ENCODE measurements at places on chromosomes 3 and 15.

DNA sequence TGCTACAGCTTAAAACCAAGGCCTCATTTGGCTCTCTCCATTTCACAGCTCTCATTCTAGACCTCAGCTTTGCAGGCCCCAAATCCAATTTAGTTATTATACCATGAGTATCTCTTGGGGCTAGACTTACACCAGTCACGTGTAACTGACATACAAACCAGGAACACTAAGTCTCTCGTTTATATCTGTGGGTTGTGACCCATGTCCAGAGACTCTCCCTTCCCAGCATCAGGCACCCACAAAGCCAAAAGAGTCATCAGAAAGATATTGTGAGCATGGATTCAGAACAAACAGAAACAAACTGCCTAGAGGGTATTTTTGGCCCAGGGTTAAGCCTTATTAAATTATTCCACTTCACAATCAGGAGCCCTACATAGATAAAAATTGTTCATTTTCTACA, 5.6 kb upstream of the CCDC13 start:
- DNase-seq = peak; percentile 69

- DNase-seq = peak; percentile 56
Observed at GRCh38 chr15:89817701-89818280, 3.1 kb upstream of the ANPEP start.

DNA sequence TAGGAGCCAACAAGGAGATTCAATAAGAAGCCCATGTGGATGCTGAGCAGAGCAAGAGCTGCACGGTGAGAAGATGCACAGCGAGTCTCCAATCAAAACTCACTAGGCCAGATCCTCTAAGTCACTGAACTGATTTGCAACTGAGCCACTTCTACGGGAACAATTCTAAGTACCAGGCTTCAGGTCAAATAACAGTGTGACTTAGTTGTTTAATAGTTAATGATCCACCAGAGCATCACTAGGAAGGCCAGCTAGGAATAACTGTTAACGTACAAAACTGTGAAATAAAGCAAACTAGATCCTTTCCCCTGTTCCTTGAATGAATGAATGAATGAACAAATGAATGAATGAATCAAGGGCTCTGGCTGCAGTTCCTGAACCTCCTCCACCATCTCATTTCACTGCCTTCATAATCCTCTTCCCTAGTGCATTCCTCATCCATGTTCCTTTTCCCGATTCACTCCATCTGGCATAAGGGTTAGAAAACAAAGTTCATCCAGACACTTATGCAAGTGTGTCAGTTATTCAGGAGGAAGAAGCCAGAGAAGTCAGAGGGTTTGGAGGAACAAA, 59.7 kb downstream of the ATP8B4 start:
- no peak for DNase-seq

DNA sequence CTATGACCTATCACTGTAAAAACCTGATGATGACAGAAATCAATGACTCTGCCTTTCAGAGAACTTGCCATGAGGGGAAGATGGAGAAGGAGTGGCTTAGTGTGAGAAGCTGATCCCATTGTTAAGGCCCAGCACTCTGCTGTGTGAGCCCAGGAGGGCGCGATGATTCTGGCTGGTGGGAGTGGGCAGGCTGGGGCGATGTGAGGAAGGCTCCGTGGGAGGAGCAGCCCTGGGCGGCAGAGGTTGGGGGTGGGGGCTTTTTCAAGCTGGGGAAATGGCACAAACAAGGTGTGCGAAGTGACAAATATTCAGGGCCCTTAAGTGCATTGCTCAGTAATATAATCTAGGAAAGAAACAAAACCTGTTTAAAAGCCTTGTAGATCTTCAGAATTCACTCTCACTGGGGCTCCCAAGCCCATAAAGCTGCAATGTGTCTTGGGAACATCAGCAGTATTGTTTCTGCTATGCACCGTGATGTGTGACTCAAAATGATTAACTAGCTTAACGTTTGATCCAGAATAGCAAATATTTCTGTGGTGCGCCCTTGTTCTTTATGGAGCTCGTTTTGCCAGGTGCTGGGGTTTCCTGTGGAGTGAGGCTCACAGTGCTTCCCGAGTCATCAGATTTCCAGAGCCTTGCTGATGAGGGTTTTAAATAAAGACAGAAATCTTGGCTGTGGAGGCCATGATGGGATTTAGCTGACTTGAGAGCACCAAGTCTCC, 141.0 kb downstream of the CHDH start:
- no peak for DNase-seq

GRCh38 chr3:126389112-126389793, 5.5 kb upstream of the CFAP100 start:
- peak; percentile 92 for DNase-seq

- no peak for DNase-seq
Observed at GRCh38 chr3:132926098-132926497, 112.1 kb upstream of the TMEM108 start.

DNA sequence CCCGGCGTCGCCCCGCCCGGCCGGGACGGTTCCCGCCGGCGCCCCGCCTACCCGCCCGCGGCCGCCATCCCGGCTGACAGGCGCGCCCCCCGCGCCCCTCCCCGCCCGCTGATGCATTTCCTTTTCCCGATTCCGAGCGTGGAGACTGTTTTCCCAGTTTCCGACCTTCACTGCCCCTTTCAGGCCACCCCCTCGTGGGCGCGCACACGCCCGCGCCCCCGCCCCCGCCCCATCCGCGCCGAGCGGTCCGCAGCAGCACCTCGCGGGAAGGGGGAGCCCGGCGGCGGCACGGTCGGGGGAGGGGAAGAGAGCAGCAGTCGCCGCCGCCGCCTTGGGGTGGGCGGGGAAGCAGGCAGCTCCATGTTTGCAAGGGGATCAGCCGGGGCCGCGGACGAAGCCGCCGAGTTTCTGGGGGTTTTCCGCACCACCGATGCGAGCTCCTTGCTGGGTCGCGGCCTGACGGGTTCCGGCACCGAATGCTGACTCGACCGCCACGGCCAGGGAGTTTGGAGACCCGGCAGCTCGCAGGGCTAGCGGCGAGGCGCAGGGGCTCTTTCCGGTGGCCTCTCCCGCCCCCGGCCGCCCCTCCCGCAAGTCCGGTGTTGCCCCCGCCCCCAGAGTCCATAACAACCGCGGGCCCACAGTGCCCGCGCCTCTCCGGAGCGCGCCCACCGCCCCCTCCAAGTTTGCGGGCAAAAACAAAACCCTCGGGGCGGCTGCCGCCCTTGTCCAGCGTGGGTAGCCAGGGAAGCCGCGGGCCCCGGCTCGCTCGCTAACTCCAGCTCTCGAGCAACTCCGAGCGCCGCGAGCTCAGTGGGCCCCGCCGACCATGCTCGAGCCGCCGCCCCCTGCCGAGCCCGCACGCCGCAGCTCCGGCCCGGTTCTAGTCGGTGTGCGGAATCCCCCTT, 3.2 kb upstream of the SIN3A start:
- DNase-seq = peak; percentile 68

DNA sequence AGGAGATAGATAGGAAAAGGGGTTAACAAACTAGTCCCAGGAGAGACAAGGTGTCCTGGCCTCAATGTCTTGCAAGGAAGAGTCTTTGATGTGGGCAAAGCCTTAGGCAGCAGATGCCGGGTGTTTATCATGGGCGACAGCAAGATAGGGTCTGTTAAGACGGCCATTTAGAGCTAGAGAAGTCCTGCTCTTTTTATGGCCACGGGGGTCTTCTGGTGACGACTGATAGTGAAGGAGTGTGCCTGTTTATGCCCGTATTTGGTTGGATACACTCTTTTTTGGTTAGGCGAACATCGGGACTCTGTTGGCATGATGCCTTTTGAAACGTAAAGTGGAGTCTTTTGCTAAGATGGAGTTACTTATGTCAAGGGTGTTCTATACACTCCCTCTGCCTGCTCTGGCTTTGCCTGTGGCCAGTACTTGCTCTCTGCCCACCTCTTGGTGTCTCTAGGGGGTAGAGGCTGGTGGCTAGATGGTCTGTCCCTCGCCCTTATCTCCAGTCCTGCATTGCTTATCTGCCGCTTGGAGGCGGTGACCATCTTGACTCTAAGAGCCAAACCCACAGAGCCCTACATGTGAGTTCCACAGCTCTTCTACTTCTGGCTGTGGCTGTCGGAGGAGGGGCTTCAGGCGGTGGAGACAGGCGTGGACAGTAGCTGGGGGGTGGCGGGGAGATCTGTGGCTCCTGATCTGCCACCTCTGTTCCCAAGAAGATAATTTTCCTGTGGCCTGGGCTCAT, 55.8 kb upstream of the ZBTB38 start:
- DNase-seq = no peak

DNA sequence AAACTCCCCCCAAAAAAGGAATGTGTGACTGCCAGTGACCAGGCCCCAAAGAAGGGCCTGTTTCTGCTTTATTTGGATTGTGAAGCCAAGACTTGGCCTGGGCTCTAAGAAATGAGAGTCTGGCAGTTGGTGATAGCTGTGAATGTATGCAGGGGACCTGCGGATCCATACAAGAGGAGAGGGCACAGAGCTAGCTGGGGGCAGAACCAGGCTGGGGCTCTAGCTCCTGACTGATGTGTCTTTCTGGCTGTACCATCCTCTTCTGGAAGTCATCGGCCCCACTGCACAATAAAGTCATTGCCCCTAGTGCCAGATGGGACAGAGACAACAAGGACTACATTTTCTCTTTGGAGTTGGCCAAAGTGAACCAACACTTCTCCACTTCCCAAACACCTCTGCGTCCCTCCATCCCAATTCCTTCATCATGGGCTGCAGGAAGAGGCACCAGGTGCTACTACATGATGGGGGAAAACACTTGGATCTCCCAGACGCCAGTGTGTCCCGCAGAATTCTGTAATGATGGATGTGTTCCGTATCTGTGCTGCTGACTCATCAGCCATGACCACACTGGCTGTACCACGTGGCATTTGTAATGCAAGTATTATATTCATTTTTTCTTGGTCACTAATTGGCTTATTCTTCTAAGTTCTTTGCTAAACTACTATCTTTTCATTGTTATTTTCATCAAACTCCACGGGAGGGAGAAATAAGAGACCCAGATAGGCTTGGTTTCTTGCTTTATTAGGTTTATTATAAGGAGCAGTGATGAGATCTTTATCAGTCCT, 1.7 kb upstream of the PLA2G4F start:
- DNase-seq = peak; percentile 70

- DNase-seq = no peak
Observed at GRCh38 chr3:59535791-59536221, 486.0 kb upstream of the CFAP20DC start.

DNA sequence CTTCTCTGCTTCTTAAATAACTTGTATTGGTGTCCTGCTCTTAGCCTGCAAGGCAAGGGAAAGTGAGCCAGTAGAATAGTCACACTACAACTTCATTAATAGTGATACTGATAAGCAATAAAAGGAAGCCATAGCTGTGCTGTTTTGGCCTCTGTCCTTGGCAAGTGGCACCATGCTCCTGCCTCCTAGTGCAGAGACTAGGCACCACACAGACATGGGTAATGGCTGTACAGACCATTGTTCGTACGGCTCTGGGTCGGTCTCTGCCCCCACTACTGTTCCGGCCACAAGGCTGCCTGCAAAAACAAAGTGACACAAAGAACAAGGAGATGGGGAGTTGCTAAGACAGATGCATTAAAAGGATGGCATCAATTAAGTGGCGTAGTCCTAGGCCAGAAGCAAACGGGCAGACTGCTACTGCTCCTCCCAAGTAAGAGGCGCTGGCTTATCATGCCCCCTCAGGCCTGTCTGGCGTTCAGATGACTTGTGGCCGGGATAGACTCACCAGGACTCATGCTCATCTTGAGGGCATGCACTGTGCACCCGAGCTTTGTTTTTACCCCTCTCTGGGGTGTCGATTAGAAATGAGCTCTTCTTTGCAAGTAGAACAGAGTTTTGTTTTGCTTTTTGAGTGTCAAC, 75.6 kb downstream of the TRAK1 start:
- no peak for DNase-seq

DNA sequence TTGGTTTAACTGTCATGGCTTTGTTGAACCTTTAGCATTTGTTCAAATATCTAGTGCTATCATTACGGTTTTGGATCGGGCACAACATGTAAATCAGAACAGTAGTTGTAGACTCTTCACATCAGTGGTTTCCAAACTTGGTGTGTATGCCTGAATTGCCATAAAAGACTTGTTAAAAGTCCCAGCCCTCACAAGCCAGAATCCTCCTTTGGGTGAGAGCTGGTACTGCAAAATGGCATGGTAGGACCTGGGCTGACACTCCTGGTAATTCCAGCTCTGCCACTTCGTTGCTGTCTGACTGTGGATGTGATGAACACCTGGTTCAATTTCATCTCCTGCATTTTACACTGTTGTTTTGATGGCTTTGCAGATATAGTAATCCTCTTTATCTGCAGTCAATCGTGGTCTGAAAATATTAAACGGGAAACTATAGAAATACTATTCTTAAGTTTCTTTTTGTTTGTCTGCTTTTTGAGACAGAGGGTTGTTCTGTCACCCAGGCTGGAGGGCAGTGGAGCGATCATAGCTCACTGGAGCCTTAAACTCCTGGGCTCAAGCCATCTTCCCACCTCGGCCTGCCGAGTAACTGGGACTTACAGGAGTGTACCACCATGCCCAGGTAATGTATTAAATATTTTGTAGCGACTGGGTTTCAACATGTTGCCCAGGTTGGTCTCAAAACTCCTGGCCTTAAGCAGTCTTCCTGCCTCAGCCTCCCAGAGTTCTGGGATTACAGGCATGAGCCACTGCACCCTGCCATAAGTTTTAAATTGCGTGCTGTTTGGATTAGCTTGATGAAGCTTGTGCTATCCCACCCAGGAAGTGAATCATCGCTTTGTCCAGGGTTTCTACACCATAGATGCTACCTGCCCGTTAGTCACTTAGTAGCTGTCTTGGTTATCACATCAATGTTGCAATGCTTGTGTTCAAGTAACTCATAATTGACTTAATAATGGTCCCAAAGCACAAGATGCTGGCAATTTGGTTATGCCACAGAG, 61.6 kb downstream of the RAB7A start:
- peak; percentile 82 for DNase-seq

- DNase-seq = no peak
Observed at GRCh38 chr3:185519021-185519420, 20.2 kb upstream of the TMEM41A start.

- DNase-seq = no peak
Observed at GRCh38 chr3:139948467-139948866, 13.5 kb downstream of the CLSTN2 start.

DNA sequence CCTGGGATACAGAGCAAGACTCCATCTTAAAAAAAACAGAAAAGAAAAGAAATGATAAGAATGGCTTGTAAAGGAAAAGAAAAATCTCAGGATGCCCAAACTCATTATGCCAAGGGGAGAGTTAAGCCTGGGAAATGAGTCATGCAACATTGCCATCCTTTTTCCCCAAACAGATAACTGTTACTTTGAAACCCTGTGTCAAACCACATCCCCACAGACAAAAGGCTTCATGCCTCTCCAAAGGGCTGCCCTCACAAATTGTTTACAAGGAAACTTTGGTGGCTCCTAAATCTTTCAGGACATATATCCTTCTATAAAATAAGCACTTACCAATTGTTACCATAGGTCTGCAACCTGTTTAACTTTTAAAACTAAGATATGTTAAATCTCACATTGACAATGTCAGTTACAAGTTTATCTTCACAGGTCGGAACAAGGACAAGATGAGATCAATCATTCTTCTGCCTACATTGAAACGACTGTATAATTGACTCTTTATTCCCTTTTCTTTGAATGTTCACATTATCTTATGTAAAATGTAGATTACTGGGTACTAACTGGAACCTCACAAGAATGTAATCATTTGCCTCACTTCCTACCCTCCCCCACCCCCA, 18.6 kb upstream of the SENP7 start:
- DNase-seq = peak; percentile 33

Data from fibroblast of villous mesenchyme (primary cell).